Kidney capillary endothelial cell (primary cell): ENCODE measurements at places on chromosomes 6 and 20.

- no peak for DNase-seq
Measured at GRCh38 chr20:17993546-17993945, 24.7 kb downstream of the MGME1 start.

- DNase-seq = no peak
Measured at GRCh38 chr6:2468601-2468955, 223.2 kb upstream of the GMDS start.

DNA sequence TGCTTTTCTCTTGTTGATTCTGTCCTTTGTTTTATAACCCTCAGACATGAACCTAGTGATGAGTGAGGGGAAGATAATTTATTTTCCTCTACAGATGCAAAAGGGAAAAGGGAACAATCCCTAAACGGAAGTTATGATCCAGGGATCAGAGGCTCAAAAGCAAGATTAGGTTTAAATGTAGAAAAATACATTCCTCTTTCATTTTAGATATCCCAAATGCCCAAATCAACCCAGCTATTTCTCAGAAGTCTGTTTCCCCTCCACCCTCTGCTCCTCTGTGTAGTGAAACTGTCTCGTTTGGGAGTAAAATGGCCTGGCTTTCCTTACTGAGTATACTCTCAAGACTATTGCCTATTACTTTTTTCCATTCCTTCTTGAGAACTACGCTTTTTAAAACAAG, 97.1 kb downstream of the PRL start:
- DNase-seq = no peak

- DNase-seq = no peak
Measured at GRCh38 chr6:106783640-106784566, 154.5 kb downstream of the QRSL1 start.

GRCh38 chr6:92459606-92460005, 959.8 kb downstream of the EPHA7 start:
- peak; percentile 11 for DNase-seq

DNA sequence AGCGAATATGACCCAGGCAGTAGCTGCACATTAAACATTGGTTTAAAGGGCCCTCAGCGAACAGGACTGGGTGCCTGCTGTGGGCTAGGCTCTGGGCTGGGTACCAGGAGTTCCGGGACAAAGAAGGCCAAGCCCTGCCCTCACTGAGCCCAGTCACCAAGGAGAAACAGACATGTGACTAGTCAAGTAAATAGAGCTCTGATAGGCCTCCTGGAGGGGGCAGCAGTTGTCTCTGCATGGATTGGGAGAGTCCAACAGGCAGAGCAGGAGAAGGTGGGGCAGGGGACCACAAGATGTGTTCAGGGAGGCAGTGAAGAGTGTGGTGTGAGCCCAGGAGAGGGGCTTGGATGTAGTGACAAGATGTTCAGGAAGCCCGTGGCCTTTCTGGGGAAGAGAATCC, 3.1 kb downstream of the HM13 start:
- peak; percentile 60 for DNase-seq
